ENCODE measurements at places on chromosomes 11 and 22. TPM values are rescaled to one million over a fixed set of nuclear protein-coding genes. Genes with fewer than 3 reads are reported as not detected.
A peak's percentile ranks its signal among the peaks of the same experiment; 100 is the strongest.

- no peak for DNase-seq
- no peak overlapping the region for H3K27ac ChIP-seq
- H3K27me3 ChIP-seq: no peaks in the 10 kb centered on the region
- no peaks in the 10 kb centered on the region for H3K36me3 ChIP-seq
- H3K4me1 ChIP-seq: peaks cover 39% of the 10 kb centered on the region
These were observed 543 bp upstream of the AP2A2 start for GRCh38 chr11:925158-925495.

DNA sequence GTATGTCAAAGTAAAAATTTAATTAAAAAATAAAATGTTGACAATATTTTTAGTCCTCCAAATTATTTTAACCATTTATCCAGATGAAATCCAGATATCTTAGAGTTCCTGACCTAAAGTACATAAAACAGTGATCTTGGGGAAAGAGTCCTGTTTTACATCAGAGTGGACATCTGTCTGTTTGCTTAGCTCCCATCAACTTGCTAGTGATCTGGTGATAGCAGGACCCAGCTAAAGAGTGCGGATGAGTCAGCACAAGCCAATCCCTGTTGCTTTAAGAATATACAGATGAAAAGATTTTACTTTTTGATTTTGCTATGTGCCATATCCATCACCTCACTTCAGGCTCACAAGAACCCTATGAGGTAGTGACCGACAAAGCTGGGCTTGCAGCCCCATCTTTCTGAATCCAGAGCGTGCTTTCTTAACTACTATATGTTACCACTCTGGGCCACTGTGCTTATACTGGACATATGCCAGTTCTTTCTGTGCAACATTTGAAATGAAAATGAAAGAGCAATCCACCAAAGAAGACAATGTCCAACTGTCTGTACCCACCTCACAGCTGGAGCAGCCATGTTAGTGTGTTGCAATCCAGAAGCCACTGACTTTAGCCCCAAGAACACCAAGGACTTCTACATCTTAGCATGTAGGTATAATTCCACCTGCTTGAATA is 167.6 kb upstream of the SESN3 start:
- no peaks in the 10 kb centered on the region for H3K4me1 ChIP-seq
- H3K4me3 ChIP-seq: no peak overlapping the region
- H3K27me3 ChIP-seq: no peaks in the 10 kb centered on the region

DNA sequence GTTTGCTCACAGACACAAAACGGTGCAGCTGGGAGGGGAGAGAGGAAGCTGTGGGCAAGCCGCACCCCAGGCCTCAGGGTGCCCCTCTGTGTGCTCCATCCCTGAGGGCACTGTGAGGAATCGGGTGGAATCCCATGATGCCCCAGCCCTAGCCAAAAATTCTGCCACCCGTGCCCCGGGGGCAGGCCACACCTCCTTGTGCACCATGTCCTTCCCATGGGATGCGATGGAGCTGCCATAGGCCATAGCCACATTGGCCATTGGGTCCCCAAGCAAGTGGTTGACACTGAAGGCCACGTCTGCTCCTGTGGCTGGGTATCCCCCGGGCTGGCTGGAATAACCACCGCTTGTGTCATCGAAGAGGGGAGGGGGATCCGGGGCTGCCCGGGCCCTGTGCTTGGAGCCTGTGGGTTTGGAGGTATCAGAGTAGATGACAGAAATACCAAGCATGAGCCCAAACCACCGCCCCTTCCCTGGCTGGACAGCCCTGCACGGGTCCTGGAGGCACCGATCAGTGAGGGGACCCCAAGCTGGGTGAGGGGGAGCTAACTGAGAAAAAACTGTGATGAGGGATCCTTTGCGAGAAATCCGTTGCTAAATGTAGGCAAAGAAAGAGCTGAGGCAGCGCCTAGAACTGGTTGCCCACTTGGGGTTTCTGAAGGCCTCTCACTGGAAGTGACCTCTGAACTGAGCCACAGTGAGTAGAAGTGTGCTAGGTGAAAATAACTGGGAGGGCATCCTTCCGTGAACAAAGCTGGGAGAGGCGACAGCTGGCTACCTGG is 863 bp downstream of the YIF1A start:
- peaks cover 5% of the 10 kb centered on the region for H3K36me3 ChIP-seq
- H3K4me3 ChIP-seq: peak overlapping the region; percentile 92
- peaks cover 11% of the 10 kb centered on the region for H3K27me3 ChIP-seq
- H3K4me1 ChIP-seq: peaks cover 53% of the 10 kb centered on the region

The OR5A1 gene
- not detected for total RNA-seq

The LAYN gene
- total RNA-seq: 1.2 TPM
